ENCODE measurements at places on chromosomes 6 and 20.

GRCh38 chr6:164507206-164507940, 802.0 kb downstream of the C6orf118 start:
- DNase-seq = no peak

DNA sequence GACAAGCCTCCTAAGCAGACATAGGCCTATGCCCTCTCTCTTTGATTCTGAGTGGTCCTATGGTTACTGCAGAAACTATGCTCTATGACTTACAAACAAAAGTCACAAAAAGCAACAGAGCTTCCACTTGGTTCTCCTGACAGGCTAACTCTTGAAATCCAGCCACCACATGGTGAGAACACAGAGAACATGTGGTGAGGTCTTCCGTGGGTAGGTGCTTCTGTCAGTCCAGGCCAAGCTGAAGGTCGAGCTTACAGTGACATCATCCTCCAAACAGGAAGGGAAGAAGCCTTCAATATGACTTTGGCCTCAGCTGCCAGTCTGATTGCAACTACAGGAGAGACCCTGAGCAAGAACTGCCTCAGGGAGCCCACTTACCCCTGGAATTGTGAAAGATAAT, 265.5 kb downstream of the TBX18 start:
- DNase-seq = no peak

- DNase-seq = no peak
These were observed 399.9 kb downstream of the CDH26 start for GRCh38 chr20:60358101-60358500.

GRCh38 chr6:163705923-163706322, 291.4 kb downstream of the QKI start:
- no peak for DNase-seq

GRCh38 chr6:25717866-25718740, 36.4 kb upstream of the SLC17A4 start:
- DNase-seq = no peak

GRCh38 chr6:111813677-111814310, 59.5 kb downstream of the FYN start:
- no peak for DNase-seq

DNA sequence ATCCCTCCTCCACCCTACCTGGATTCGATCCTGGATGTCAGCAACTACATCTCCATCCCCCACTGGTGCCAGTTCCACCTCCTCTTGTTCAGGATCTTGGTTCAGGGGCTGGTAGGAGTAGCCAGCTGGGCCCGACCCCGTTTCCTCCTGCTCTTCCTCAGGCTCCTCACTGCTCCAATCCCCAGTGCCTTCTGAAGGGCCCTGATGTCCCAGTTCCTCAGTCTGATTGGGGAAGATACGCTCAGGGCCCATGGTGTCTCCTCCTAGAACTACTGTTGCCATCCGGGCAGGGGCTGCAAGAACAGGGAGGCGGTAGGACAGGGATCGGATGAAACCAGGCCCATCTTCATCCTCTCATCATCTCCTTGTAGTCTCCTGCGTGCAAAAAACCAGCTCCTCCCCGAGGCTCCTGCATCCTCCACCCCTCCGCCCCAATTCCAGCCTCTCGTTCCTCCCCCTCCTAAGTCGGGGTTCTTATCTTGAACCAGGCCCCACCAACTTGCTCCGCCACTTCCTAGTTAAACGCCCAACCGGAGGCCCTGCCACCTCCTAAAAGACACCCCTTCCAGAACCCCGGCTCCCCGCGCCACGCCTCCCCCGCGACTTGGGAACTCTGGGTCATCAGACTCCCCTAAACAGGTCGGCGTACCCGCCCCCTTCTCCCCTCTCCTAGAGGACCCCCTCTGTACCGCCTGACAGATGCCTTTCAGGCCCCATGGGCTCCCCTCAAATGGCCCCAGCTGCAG, 476 bp downstream of the MEA1 start:
- no peak for DNase-seq

Measured in skeletal muscle cell (primary cell).